ENCODE measurements at places on chromosomes 6 and 20.

DNA sequence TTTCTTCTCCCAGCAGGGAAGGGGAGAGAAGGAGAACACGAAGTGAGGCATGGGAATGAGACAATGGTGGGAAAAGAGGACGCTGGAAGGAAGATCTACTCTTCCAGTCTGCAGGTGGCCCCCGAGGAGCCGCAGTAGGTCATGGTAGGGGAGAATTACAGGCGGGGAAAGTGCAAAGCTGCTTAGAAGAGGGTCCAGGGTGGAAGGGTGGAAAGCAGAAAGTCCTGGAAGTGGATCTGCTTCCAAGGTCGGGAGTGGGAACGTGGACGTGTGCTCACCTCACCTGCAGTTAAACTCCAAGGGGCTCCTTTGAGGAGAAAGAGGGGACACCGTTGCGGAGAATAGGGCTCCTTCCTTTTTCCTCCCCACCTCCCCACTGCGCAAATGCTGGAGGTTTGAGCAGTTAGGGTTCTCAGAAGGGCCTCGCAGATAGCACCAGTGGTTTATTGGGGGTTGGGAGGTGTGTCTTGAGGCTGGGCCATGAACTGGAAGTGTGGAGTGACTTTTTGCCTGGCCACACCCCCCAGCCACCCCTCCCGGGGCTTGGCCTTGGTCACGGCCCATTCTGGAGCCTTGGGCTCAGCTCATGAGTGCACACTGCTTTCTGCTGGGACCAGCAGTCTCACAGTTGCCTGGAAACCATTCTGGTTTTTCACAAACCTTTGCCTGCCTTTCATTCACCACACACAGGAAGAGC, 100.4 kb upstream of the MLN start:
- DNase-seq, result peak; percentile 72

DNA sequence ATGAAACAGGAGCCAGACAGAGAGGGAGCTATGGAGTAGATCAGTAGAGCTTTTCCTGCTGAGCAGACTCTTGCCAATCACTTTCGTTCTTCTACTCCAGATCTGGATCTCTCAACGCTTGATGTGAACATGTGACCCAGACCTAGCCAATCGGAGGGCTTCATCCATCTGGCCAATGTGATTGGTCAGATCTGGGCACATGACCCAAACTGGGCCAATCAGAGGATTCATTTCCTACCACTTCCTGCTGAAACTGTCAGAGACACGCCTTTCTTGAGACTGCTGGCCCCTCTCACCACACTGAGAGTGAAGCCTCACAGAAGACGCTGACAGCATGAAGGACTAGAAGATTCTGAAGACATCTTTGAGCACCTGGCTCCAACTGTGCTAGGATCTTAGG, 44.2 kb upstream of the ZMYND8 start:
- peak; percentile 36 for DNase-seq

GRCh38 chr6:72683797-72684196, 61.9 kb downstream of the KCNQ5 start:
- DNase-seq, result no peak

DNA sequence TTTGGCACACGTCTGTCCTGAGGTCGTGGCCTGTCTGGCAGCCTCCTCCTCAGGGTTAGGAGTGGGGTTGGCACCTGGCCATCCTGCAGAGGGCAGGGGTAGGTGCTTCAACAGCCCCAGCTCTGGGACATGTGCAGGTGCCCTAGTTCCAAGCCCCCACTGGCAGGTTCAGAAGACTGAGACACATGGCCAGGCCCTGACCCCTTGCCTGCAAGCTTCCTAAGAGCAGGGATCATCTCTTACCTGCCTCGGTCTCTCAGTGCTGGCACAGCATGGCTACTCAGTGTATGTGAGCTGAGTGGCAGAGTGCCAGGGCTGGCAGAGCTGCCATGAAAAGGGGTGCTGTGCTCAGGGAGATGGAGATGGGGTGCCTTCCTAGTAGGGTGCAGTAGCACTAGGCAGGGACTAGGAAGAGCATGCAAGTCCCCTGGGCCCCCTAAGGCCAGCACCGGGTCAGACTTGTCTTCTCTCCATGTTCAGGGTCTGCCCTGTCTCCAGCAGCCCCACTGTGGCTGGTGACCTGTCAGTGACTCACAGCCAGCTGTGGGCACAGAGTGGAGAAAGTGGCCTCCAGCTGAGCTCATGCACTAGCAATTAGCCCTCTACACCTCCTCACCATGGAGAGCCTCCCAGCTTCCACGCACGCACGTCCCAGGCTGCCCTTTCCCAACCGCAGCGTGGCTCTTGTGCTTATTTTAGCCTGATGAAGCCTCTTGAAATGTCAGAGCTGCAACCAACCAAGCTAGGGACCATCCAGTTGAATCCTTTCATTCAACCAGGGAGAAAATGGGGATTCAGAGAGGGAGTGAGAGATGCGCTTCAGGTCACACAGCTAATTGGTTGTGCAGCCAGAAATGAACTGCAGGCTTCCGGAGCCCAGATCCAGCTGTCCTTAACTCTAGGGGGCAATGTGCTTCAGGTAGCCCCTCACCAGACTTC, 116.6 kb downstream of the MRPL14 start:
- DNase-seq, result no peak

DNA sequence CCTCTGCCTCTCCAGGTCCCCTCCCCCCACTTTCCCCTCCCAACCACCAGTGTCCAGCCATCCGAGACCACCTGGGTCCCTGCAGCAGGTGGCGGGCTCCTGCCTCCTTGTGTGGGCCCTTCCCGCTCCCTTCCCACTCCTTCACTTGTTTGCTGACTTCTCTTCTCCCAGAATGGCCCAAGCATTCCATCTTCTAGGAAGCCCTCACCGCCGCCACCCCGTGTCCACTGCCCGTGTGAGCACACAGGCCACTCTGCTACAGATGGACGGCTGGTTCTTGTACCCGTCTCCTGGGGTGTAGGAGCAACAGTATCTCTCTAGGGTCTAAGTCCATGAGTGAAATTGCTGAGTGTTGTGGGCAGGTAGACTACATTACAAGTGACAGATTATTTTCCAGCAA, 15.0 kb downstream of the BPHL start:
- DNase-seq, result no peak

GRCh38 chr6:40183902-40184301, 249.6 kb upstream of the MOCS1 start:
- DNase-seq, result no peak

DNA sequence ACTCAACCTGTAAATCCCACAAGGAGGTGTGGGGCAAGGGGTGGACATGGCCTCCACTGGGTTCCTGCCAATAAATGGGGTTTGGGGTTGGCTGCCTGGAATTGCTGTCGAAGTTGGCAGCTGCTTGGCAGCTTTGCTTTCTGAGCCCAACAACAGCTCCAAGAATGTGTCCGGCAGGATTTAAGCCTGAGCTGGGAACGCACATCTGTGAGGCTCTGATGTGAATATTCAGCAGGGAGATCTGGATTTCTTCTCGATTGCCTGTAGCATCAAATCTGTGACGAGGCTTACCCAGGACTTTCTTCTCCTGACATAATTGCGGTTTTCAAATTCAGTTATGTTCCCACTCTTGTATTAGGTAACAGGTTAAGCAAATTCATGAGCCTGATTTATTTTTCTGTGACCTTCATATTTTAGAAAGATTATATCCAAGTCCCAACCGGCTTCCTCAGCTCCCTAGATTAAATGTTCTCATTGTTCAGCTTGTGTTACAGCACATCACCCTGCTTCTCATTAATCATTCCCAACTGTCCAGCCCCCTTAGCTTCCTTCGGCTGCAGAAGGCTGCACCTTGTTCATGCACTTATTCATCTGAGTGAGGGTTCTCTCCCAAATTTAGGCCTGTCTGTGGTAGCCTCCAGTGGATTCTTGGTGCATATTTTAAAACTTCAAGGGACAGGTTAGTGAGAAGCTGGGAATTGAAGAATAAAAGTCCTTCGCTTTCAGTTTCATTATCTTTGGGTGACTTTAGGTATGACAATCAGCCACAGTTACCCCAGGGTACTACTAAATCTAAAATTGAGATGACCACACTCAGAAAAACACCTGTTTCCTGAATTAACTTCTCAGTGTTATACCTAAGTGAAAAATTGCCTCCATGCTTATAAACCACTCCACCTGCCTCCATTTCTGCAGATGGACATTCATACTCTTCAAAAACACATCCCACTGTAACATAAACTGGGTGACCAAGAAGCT, 310.0 kb downstream of the ESR1 start:
- DNase-seq, result no peak

DNA sequence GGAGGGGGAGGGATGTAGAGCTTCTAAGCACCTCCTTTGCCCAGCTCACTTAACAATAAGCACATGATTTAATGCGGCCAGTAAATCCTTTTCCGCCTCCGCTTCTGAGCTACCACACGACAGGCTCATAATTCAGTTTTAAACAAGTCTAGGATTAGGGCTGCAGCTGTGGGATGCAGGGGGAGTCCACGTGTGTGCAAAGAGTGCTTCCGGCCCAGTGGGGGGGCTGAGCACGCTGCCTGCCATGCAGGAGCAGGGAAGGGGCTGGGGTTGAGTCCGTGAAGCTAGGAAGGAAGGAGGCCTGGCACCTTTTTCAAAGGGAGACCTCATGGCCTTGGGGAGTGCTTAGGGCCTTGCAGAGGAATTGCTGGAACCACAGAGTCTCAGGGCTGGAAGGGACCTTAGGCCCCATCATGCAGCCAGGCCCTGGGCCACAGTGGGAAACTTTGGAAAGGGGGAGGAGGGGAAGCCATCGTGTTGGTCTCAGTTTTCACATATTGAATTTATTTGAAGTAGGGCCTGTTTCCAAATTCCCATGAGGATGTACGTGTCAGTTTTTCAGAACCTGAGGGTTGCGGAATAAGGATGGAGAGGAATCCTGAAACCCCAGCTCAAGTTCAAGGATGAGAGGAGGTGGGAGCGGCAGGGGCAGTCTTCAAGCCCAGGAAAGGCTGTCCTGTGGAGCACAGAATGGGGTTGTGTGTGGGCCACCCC, 96.1 kb downstream of the VEGFA start:
- DNase-seq, result no peak

DNA sequence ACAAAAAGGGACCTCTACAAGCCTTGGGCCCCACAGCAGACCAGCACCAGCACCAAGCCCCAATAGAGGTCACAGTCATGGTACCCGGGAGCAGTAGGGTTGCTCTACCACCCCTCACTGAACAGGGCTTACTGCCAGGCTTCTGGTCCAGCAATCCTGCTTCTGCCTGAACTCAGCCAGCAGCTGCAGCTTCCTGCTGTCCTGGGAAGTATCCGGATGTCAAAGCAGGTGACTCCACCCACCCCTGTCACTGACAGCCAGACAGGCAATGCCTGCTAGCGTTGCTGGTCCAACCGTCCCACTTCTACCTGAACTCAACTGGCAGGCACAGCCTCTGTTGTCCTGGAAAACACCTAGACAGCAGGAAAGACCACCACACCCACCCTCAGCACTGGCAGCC, 47.0 kb upstream of the PCSK2 start:
- DNase-seq, result no peak

GRCh38 chr6:111150577-111150976, 63.3 kb downstream of the SLC16A10 start:
- no peak for DNase-seq
